Neural cell (in vitro differentiated cells): ENCODE measurements at places on chromosomes 16 and 17. TPM values are rescaled to one million over a fixed set of nuclear protein-coding genes. Genes with fewer than 3 reads are reported as not detected.

Gene KRTAP4-12
- not detected in 2 replicates for polyA plus RNA-seq

Gene KRT39
- polyA plus RNA-seq: not detected in 2 replicates

Gene CDH13
- 2.3 and 3.2 TPM in 2 replicates for polyA plus RNA-seq

Gene SULT1A1
- polyA plus RNA-seq: not detected in 2 replicates

Gene C16orf92
- not detected in 2 replicates for polyA plus RNA-seq

Gene SCN4A
- polyA plus RNA-seq: not detected in 2 replicates

Gene NT5M
- 11.1 and 17.6 TPM in 2 replicates for polyA plus RNA-seq

Gene EZH1
- 52.5 and 68.3 TPM in 2 replicates for polyA plus RNA-seq

Gene CRYM
- 3.8 TPM in 1 of 2 replicates, not detected in the other for polyA plus RNA-seq

Gene ABCA8
- not detected in 2 replicates for polyA plus RNA-seq

Gene ADAM11
- 19.3 and 25.8 TPM in 2 replicates for polyA plus RNA-seq

Gene DNAH17
- polyA plus RNA-seq: 0.08 TPM in 1 of 2 replicates, not detected in the other

Gene PPL
- polyA plus RNA-seq: 0.66 and 0.81 TPM in 2 replicates

Gene ARL5C
- not detected in 2 replicates for polyA plus RNA-seq
